ENCODE measurements at places on chromosomes 1 and 21.

- no peak for DNase-seq
Measured at GRCh38 chr1:230375780-230376179, 50.4 kb downstream of the PGBD5 start.

DNA sequence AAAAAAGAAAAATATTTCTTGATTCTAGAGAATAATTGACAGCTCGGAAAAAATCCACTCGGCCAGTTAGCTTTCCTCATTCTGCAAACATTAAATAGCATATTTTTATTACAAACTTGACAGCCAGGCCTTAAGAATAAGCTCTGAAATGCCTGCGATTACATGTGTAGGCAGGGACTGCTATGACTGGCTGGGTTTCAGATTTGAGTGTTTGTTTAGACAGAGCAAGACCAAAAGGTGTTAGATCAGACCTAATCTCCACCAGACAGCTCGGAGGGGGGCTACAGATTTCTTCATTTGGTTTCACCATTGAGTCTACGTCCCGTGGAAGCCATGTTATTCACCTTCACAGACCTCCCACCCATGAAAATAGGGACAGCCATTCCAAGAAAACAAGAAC lies 192.1 kb upstream of the ADAMTS5 start:
- no peak for DNase-seq

GRCh38 chr1:200452850-200453552 lies 43.2 kb upstream of the ZNF281 start:
- no peak for DNase-seq

DNA sequence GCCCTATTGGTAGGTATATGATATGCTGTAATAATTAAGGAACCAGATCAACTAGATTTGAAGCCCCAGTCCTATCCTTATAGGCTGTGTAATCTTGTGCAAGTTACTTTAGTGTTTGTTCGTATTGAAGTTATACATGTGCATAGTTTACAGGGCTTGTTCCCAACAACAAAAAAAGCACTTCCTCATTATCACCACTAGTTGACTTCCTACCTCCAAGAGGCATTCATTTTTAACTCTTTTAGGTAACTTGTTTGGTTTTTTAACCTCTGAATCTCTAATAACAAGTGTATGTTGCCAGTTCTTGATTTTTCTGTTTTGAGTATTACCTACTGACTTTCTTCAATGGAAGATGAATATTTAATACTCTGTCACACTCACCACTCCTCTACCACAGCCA lies 71.9 kb downstream of the ST3GAL3 start:
- no peak for DNase-seq

- DNase-seq: peak; percentile 26
Measured at GRCh38 chr1:202571719-202572339, 138.4 kb downstream of the SYT2 start.

- DNase-seq: no peak
Measured at GRCh38 chr1:42403880-42404400, 23.3 kb downstream of the RIMKLA start.

DNA sequence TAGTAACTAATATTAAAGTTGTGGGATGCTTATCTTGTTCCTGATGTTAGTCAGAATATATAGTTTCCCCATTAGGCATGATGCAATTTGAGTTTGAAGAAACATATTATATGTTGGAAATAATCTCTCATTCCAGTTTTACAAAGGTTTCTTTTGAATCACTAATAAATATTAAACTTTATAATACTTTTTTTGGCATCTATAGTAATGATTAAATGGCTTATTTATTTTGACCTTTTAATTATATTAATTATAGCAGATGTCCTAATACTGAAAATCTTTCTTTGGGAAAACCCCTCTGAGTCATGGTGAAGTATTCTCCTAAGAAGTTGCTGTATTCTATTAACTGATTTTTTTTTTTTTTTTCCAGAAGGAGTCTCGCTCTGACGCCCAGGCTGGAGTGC lies 28.5 kb upstream of the PTGS2 start:
- DNase-seq: no peak

GRCh38 chr1:176033474-176033873 lies 173.6 kb downstream of the COP1 start:
- no peak for DNase-seq

- no peak for DNase-seq
Measured at GRCh38 chr1:150002217-150002616, 8.3 kb downstream of the OTUD7B start.

DNA sequence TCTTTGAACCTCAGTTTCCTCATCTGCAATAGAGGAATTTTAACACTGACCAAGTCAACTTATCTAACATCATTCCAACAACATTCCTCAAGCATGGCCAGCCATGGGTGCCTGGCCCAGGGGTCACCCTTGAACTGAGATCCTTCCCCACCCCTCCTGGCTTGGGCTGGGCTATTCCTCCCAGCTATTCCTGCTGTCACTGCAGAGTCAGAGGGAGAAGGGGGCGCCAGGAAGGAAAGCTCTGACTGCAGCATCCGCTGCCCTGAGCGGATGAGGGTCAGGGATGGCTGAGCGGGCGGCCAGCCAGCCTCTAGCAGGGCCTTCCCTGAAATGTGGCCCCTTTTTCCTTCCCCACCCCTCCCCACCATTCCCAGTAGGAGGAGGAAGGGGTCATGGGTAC lies 3.1 kb downstream of the TINAGL1 start:
- no peak for DNase-seq

DNA sequence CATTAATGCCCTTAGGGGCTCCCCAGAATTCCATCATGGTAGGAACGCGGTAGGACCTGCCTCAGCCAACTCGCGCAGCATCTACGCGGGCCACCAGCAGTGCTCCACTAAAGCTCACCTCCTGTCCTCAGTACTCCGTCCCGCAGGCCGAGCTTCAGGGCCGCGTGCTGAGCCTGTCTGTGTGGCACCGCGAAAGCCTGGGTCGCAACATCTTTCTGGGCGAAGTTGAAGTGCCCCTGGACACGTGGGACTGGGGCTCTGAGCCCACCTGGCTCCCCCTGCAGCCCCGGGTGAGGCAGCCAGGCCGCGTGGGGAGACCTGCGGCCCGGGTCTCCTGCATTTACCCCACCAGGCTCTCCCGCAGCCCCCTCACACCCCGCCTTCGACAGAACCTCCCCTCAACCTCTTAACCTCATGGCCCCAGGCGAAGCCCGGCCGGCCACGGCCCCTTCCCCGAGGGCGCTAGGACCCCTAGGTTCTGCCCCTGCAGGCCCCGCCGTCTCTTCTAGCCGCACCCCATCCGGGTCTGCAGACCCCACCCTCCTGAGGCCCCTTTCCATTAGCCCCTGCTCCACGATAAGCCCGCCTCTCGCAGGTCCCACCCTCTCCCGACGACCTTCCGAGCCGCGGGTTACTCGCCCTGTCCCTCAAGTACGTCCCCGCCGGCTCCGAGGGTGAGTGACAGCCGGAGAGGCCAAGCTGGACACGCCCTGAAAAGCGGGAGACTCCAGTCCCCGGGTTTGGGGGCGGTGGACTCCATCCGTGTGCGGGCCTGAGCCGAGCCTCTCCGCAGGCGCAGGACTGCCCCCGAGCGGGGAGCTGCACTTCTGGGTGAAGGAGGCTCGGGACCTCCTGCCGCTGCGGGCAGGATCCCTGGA lies 9.1 kb downstream of the SYTL1 start:
- no peak for DNase-seq

- DNase-seq: no peak
Measured at GRCh38 chr1:61322769-61323168, 240.4 kb downstream of the NFIA start.

GRCh38 chr1:85062425-85063026 lies 14.2 kb upstream of the MCOLN3 start:
- DNase-seq: no peak

DNA sequence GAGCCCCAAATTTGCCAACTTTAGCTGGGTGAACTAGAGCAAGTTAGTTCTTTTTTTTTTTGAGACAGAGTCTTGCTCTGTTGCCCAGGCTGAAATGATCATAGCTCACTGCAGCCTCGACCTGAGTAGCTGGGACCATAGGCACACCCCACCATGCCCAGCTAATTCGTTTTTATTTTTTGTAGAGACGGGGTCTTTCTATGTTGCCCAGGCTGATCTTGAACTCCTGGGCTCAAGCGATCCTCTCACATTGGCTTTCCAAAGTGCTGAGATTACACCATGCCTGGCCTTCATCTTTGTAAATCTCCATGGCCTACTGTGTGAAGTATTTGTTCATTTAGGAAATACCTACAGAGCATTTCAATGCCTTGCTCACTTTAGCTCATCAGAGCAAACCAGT lies 105.6 kb upstream of the SLC44A3 start:
- no peak for DNase-seq

GRCh38 chr1:1205769-1206375 lies 520 bp downstream of the TNFRSF18 start:
- peak; percentile 24 for DNase-seq

DNA sequence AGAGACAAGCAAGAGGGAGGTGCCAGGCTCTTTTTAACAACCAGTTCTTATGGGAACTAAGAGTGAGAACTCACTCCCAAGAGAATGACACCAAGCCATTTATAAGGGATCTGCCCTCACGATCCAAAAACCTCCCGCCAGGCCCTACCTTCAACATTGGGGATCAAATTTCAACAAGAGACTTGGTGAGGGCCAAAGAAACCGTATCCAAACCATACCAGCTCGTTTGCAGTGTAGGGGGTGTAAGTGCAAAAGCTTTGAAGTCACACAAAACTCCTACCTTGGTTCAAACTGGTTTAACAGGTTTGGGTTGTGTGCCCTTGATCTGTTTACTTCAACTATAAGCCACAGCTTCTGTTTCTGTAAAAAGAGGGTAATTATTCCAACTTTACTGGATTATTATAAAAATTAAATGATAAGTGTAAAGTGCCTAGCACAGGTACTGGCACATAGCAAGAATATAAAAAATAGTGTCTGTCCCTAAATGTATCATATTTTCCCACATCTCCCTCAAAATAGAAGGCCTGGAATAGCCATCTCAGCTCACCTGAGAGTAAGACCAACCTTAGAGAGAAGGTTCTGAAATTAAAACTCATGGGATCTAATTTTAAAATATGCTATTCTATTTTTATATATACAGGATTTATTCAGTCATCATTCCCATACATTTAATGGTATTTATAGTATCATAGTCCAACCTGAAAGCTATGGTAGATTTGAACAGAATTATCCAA lies 7.0 kb upstream of the USP25 start:
- DNase-seq: no peak

GRCh38 chr1:65606426-65606825 lies 186.0 kb downstream of the LEPR start:
- DNase-seq: no peak

DNA sequence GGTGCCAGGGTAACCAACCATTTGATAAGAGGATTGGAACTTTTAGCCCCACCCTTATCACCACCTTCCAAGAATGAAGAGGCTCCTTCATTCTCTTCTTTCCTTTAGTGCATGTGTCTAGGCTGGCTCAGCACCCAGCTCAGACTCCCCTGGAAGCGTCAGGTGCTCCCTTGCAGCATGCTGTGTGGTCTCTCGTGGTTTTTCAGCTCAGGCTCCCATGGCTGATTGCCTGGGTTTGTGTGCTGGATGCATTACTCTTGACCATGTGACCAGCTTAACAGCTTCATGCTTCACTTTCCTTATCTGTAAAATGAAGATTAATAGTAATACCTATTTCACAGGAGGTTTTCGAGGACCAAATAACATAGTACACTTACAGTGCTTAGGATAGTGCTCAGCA lies 198.4 kb downstream of the HHAT start:
- no peak for DNase-seq

DNA sequence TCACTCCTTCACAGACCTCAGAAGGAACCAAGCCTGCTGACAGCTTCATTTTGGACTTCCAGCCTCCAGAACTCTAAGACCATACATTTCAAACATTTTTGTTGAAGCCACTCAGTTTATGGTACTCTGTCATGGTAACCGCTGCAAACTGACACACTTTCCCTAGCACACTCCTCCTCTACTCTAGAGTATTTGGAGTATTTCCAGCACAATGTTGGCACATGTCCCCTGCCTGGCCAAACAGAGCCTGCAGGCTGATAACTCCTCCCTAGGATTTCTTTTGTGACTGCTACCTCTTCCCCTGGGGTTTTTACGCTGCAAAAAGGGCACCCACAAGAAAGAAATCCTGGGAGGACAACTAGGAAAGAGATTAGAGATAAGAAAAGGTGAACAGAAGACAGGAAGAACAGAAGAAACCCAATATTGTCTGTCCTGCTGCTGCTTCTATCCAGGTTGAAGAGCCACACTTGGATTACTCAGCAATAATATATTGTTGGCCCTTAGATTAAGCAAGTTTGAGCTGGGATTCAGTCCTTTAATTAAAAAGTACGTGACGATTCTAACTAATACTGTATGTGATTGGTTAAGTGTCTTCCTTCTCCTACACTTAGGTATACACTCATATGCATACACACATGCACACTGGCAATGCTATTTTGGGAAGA lies 844.1 kb downstream of the LTN1 start:
- no peak for DNase-seq

DNA sequence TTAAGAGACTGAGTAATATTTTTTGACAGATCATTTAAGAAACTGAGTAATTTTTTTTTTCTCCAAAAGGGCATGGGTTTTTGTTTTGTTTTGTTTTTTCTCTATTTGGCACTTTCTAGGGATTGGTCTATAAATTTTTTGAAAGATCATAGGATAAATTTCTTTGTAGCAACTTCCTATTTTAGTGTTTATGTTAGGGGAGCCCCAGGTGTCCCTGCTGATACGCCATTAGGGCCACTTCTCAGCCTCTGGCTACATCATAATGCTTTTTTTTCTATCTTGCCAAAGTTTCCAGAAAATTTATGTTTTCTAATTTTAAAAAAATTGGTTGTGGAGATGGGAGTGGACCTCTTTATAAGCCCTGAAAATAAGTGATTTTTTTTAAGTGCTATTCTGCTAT lies 2.6 kb downstream of the GABPA start:
- no peak for DNase-seq

- no peak for DNase-seq
Measured at GRCh38 chr1:209893751-209894150, 44.3 kb upstream of the SYT14 start.

DNA sequence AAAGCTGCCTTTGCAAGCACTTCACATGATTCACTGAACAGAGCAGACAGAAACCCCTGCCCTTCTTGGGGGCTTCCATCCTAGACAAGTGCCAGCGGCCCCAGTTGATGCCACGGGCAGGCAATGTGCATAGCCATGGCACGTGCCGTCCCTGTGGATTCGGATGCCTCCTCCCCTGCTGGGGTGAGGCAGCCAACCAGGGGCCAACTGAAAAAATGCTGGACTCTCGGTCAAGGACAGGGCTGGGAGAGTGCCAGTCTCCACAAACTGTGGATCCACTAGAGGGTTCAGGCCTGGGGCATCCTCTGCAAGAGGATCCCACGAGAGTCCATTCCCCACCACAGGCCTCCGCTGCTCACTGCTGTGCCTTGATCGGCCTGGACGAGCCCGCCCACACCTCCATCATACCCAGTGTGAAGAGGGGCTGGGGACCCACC lies 3.8 kb downstream of the JMJD4 start:
- DNase-seq: peak; percentile 4

GRCh38 chr1:25808481-25809244 lies 8.7 kb downstream of the SELENON start:
- DNase-seq: no peak

- no peak for DNase-seq
Measured at GRCh38 chr1:234943836-234944402, 184.7 kb downstream of the TOMM20 start.

- no peak for DNase-seq
Measured at GRCh38 chr1:36256558-36257374, 32.5 kb downstream of the THRAP3 start.

Measured in left colon (tissue), 2 donors.